ENCODE measurements at places on chromosomes 6 and 20.

- DNase-seq, result no peak
Observed at GRCh38 chr20:32429343-32429742, 71.2 kb downstream of the ASXL1 start.

- peak; percentile 16 for DNase-seq
Observed at GRCh38 chr20:56247954-56248782, at the start of gene MC3R. Gene MC3R, plus strand, starts transcription at chr20:56248732. Its CDS starts 112 bp downstream, at chr20:56248844.

GRCh38 chr6:22601984-22602383 lies 32.6 kb downstream of the HDGFL1 start:
- DNase-seq, result no peak

DNA sequence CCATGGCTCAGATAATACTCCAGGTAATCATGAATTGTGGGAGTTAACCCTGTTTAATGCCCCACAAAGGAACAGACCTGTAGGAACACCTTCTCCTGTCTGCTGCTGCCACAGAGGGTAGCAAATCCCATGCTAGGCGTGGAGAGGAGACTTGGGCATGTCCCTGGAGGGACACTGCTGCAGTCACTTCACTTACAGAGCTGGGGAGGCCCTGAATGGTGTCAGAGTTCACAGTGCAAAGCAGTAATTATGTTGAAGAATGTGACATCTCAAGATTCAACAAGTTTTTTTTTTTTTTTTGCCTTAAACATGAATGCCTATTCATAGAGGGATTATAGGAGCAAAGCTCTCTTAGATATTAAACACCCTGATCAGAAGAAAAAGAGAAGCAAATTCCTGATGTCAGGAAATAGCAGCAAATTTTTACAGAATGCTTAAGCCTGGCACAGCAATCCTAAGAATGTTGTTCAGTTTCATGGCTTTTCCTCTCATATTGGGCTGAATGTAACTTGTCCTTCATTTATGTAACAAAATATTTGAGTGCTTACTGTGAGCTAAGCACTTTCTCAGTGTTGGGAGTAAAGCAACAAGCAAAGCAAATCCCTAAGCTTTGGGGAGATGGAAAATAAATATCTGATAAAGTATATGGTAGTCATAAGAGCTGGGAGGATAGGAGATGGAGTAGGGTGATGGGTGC lies 45.0 kb downstream of the CARMIL1 start:
- no peak for DNase-seq

GRCh38 chr6:91523511-91523910 lies 936.6 kb upstream of the MAP3K7 start:
- DNase-seq, result no peak

DNA sequence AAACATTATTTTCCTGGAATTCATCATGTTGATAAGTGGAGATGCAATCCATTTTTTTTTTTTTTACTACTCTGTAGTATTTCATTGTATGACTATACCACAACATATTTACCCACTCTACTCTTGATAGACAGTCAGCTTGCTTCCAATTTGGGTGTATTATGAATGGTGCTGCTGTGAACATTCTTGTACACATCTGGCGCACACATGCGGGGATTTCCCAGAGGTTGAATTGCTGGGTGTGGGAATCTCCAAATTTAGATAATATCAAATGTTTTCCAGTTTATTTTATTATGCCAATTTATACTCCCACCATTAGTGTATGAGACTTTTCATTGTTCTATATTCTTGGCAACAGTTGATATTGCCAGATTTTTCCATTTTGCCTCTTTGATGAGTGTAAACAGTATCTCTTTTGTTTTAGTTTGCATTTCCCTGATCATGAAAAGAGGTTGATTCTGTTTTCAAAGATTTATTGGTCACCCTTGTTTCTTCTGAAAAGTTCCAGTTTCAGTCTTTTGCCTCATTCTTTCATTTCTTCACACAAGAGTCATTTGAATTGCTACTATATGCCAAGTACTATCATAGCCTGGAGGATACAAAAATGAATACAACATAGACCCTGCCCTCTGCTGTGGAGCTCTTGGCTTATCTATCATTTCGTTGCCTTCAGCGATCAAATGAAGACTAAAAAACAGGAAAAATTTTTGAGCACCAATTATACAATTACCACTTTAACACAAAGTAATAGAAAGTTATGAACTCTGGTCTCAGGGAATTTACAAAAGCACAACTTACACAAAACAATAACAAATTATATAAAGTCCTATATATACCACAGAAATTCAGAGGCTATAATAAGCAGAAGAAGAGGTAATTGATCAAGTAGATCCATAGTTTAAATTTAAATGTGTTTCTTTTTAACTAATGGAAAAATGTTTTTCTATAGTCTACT lies 17.1 kb upstream of the NCOA7 start:
- no peak for DNase-seq

- DNase-seq, result no peak
Observed at GRCh38 chr6:163617549-163617948, 203.0 kb downstream of the QKI start.

DNA sequence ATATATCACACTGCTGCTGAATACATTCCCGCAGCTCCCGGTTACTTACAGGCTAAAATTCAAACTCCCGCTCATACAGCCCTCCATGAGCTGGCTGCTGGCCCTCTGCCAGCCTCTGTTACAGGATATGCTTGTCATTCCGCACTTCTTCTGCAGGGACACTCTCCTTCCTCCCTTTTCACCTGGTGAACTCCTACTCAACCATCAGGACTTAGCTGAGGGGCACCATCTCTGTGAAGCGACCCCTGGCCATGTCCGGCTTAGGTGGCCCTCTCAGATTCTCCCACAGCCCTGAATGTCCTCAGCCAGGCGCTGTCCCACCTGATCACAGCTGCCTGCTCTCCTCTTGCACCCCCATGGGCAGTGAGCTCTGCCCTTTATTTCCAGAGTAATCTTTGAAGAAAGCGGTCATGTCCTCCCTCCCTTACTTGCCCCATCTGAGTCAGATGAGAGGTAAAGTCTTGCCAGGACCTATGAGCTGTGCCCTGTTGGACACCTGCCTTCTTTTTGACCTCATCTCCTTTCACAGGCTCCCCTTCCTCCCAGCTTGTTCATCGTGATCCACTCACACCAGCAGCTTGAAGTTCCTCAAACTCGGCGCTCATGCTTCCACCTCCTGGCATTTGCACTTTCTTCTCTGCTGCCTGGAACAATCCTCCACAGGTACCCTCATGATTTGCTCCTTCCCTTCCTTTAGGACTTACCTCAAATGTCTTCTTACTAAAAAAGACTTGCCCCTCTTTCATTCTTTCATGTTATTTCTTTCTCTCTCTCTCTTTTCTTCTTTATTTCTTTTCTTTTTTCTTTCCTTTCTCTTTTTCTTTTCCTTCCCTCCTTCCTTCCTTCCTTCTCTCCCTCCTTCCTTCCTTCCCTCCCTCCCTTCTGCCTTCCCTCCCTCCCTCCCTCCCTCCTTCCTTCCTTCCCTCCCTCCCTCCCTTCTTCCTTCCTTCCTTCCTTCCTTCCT lies 5.6 kb downstream of the CYP24A1 start:
- DNase-seq, result no peak

- DNase-seq, result no peak
Observed at GRCh38 chr20:32449057-32449889, 91.1 kb downstream of the ASXL1 start.

GRCh38 chr20:37358366-37359150 lies 12.6 kb downstream of the SRC start:
- DNase-seq, result no peak

DNA sequence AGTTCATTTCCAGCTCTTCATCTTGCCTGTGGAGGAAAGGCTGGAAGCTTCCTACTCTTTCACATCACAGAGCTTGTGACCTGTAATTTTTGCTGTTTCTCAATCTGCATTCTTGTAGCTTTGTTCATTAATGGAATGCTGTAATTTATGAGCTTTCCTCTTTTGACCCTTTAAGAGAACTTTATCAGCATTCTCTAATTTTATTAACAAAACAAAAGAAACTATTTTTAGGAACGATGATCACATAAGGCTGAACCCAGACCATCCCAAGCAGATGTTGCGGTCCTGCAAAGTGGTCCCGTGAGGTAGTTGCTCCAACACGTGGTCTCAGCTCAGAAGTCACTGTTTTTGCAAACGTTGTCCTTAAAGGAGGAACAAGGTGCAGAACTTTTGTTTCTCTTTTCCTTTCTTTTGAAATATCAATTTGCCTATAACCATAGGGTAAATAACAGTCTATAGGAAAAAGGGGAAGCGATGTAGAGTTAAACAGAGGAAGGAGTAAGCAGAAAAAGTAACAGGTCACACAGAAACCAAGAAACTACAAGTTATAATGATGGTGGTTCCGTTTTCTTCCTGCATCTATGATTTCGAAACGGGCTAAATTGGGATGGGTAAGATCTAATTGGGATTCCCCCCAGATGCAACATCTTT lies 121.3 kb upstream of the PHACTR1 start:
- no peak for DNase-seq

DNA sequence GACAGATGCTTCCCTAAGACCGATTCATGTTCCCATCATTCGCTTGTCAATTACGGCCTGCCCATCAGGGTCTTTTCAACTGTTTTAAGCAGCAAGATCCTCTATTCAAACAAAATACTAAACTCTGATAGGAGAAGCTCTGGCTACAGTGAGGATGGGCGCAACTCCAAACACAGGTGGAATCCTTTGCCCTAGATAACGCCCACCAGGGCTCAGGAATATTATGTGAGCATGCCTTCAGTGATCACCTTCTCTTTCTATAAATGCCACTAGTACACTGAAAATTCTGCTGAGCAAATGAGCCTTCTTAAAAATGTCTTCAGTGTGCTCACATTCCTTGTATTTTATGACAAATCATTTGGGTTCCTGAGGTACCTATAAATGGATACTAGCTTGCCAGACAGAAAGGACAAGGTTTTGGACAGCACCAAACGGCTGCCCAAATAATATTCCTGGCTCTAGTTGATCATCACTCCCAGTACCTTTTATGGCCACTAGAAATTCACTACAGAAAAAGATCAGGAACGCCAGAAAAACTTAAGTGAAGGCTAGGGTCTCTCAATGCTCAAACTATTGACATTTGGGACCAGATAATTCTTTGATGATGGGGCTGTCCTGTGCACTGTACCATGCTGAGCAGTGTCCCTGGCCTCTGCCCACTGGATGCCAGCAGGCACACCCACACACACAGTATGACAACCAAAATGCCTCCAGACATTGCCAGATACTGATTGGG lies 13.1 kb downstream of the ZNF217 start:
- DNase-seq, result no peak

GRCh38 chr20:21053002-21053762 lies 53.0 kb downstream of the LINC00237 start:
- peak; percentile 50 for DNase-seq

- DNase-seq, result no peak
Observed at GRCh38 chr20:57066126-57066900, 200.1 kb downstream of the BMP7 start.

DNA sequence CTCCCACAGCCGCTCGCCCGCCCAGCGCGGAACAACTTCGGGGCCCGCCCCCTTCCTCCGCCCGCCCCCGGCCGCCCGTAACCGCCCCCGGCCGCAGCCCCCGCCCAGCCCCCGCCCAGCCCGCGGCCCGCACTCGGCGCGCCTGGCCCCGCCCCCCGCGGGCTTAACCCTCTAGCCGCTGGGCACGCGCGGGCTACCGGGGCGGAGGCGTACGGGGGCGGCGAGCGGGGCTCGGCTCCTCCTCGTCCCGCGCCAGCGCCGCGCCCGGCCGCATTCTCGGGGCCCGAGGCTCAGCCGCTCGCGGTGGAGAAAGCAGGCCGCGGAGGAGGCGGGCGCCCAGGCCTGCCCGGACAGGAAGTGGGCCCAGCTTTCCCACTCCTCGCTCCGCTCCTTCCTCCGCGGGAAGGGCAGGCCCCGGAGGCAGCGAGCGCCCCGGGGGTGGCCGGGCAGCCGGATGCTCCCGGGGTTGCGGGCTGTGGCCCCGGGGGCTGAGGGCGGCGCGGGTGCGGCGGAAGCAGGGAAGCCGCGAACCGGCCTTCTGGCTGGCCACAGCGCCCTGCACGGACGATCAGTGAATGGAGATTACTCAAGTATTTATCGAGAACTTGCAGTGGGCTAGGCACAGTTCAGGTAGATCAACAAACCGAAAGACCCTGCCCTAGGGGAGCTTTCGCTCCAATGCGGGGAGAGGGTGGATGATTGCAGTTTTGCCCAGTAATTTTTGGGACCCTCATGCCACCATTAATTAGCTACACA lies at the start of gene TRAM2:
Gene TRAM2 (minus strand): TSS at position 39 of the 756 bp plus-strand sequence. CDS start 145 bp downstream, outside the sequence.
- peak; percentile 47 for DNase-seq

DNA sequence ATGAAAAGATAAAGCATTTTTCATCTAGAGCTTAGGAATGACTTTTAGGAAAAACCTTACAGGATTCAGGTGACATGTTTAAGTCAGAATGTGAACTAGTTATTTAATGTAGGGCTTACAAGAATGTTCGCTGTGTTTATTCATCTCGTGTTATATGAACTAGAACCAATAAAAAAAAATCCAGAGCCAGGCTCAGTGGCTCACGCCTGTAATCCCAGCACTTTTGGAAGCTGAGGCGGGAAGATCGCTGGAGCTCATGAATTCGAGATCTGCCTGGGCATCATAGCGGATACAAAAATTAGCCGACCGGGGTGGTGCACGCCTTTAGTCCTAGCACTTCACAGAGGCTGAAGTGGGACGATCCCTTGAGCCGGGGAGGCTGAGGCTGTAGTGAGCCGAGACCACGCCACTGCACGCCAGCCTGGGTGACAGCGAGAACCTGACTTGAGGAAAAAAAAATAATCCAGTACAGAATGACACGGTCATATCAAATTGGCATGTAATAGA lies 46.3 kb downstream of the OR2B2 start:
- DNase-seq, result peak; percentile 54

GRCh38 chr6:61606500-61606899 lies 679.5 kb downstream of the KHDRBS2 start:
- no peak for DNase-seq

DNA sequence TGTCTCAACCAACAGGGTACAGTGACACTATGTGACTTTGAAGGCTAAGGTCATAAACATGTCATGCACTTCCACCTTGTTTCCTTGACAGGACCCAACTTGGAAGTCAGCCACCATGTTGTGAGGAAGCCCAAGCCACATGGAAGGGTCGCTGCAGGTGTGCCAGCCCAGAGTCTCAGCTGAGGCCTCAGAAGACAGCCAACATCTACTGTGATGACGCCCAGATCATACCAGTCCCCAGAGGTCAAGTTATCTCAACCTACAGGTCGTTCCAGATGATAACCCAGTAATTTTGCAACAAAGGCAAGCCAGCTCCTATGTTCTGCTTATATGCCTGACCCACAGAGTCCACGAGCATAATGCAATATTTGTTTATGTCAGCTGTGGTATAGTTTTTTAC lies 376.0 kb upstream of the AGPAT4 start:
- DNase-seq, result no peak

DNA sequence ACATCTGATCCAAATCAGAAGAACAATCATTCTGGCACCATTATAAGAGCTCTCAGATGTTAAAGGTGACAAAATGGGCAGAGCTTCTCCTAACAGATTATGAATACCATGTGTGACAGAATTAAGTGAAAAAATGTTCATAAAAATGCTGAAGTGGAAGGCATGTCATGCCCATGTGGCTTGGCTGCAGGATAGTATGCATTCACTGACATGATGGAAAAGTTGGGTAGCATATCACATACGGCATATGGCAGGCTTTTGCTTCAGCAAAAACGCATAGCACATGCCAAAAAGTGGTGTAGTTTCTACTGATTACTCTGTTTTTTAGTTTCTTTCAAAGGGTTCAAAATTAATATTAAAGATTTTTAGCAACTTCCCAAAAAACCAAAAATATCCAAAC lies 731.5 kb upstream of the EPHA7 start:
- DNase-seq, result no peak

Data from NCI-H1092 (cell line).